ENCODE measurements at places on chromosomes 13 and 19. TPM values are rescaled to one million over a fixed set of nuclear protein-coding genes. Genes with fewer than 3 reads are reported as not detected.

Gene UBA52
- 425 TPM for total RNA-seq

Gene TLE6
- 0.33 TPM for total RNA-seq

Gene TTC9B
- total RNA-seq: not detected

Gene NDUFA13
- 181 TPM for total RNA-seq

Gene OR10H1
- not detected for total RNA-seq

Gene COL5A3
- total RNA-seq: 4.8 TPM

Gene CCL25
- total RNA-seq: not detected
